ENCODE measurements at places on chromosomes 2 and 18.

DNA sequence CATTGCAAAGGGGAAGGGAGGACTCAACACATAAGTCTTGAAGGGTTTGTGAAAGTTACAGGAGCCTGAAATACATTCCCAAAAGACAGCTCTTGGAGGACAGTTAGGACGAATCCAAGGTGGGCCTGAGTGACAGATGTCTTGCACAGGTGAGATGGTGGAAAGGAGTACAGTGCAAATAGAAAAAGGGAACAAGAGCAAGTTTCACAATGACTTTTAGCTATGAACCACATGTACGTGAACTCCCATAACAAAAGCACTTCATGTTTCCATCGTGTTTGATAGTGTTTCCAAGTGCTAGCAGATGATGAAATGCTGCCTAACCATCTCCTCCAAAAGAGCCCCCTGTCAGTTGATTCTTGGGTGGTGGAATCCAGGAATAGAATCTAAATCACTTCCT is 1.8 kb downstream of the IL18RAP start:
- DNase-seq = no peak

DNA sequence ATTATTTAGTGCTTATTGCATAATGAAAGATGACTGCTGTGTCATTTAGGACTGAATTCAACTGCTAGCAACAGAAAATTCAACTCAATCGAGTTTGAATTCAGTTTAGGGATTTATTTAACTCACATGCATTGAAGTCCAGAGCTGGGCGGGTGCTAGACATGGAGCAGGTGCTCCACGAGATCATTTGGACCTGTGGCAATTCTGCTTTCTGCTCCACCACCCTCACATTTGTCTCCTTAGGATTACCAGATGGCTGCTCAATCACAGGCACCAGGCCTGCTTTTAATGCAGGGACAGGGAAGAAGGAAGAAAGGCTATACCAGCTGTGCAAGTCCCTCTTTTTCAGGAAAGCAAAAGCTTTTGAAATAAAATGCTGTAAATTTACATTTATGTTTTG is 572.9 kb upstream of the SLC8A1 start:
- DNase-seq = no peak

DNA sequence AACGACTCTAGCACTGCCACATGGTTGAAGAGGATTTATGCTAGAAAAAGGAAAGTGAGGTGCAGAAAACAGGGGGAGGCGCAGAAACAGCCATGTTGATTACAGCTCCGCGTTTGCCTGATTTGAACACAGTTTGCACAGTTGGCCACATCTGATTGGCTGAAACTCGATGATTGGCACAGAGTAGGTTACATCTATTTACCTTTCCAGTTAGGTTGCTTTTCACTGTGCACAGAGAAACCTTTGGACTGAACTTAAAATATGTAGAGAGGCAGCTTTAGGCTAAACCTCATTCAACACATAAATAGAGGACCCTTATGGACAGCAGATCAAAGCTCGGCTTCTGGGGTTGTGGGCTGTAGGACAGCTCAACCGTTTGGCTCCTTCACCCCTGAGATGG is 153.7 kb upstream of the APCDD1 start:
- DNase-seq = no peak

- no peak for DNase-seq
These were observed 891.6 kb upstream of the CRIM1 start for GRCh38 chr2:35463805-35464596.

DNA sequence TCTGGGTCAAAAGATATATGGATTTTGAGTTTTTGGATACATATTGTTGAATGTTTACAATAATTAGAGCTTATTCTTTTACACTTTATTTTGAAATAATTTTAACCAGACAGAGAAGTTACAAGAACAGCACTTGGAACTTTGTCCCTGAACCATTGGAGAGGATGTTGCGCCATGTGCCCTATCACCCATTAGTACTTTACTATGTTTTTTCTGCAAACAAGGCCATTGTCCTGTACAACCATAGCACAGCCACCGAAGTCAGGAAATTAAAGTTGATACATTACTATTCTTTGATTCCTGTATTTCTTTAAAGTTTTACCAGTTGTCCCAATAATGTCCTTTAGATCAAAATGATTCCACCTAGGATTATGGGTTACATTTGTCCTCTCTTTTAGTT is 188.8 kb downstream of the ACKR3 start:
- no peak for DNase-seq

GRCh38 chr18:10142496-10143160 is 228.8 kb downstream of the VAPA start:
- no peak for DNase-seq

GRCh38 chr18:24039671-24040070 is 25.1 kb downstream of the TTC39C start:
- no peak for DNase-seq

DNA sequence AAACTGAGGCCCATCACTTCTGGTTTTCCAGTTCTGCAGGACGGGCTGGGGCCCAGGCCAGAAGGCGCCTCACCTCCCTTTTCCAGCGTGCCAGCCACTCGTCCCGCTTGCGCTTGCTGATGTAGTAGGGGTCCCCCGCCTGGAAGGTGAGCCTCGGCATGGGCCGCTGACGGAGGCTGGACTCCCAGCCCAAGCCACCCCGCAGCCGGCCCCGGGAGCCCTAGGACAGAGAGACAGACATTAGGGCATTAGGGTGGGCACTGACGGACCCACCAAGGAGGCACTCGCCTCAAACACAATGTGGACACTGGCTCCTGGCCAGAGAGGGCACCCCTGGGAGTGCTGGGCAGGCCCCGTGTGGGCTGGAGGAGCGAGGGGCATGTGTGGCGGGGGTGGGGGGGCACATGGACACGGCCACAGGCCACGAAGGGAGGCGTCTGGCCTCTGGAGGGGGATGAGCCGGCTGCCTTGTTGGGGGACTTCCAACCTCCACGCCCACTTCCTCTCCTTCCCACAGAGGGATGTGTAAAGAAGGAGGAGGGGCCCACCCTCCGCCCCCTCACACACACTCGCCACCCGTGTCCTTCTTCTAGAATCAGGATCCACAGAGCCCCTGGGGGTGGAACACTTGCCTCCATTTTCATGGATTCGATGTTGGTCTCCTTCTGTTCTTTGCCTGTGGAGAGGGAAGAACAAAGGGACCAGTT is 66.7 kb downstream of the DNMT3A start:
- DNase-seq = peak; percentile 54

GRCh38 chr2:195501746-195502145 is 155.3 kb upstream of the SLC39A10 start:
- DNase-seq = no peak

- no peak for DNase-seq
These were observed 273.7 kb upstream of the KYNU start for GRCh38 chr2:142603759-142604158.

- no peak for DNase-seq
These were observed 28.1 kb upstream of the INPP4A start for GRCh38 chr2:98416383-98417159.

- DNase-seq = no peak
These were observed 81.0 kb downstream of the TAF4B start for GRCh38 chr18:26307161-26307773.

DNA sequence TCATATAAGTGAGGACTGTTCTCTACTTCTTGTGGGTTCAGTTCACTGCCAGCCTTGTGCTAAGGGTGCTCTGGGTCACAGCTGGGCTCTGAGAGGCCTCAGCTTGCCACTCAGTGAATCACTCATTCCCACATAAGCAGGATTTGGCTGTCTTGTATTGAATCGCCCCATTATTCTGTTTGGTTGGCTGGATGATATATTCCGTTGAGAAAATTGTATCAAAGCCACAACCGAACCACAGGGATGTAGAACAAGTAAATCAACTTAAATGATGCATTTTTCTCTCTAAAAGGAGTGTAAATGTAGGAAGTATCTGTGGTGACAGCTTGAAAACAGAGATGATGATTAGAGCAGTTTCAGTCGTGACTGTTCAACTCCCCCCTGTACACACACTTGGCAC is 39.6 kb downstream of the TTC39C start:
- DNase-seq = peak; percentile 11

DNA sequence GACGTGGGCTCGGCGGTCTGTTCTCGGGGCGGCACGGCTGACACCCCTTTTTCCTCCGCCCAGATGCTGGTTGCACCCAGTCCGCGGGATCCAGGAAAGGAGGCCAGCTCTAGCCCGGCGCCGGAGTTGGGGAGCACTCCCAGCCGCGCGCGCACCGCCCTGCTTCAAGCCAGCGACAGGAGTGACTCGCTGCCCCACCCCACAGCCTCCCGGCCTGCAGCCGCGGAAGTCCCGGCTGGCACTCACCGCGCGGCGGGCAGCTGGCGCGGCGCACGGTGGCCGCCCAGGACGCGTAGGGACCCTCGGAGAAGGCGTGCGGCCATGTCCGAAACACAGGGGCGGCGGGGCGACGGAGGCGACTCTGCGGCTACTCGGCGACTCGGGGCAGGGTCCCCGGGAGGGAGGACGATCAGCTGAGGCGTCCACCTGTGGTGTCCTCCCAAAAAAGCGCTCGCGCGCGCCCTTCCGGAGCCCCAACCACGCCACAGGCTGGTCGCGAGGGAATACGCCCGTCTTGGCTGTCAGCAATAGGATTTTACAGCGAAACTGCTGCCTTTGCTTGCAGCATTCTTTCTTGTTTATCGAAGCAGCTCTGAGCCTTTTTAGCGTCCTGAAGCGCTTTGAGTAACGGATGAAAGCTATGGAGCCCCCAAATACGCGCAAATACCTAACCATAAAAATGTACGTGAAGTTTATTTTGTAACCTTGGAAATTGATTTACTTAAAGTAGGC is at the start of gene ACADL:
Gene ACADL, minus strand, starts transcription at position 507 of the 732 bp plus-strand sequence. Its CDS starts 184 bp downstream, at position 323.
- no peak for DNase-seq

DNA sequence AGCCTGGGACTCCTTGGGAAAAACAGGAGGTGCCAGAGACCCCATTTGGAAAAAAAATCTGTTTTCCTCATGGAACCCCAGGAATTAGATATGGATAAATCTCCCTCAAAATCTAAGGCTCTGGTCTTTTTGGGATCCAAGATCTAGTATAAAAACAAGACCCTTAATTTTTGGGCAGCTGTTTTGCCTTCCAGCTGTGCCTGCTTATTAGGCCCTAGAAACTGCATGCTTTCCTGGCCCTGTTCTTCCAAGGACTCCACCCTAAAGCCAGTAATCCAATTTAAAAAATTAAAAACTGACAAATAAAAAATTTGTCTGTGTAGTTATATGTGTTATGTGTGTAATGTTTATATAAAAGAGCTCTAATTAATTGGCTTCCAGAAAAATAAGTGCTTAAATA is 274.6 kb downstream of the STK39 start:
- DNase-seq = no peak

DNA sequence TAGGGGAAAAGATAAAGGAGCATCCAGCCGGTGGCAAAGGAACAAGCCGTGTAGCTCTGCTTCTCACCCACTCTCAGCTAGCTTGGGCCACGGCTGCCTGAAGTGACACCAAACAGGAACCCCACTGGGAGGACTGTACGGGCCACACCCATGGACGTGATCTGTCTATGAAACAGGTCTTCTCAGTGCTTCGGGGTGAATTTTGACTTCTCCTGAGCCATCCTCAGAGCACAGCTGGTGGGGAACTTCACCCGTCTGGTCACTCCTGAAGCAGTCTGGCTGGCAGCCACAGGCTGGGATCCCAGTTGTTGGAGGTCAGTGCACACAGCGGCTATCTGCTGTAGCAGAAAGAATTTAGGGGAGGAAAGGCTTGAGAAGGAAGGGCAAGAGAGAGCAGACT is 223.8 kb downstream of the FAM210A start:
- no peak for DNase-seq

DNA sequence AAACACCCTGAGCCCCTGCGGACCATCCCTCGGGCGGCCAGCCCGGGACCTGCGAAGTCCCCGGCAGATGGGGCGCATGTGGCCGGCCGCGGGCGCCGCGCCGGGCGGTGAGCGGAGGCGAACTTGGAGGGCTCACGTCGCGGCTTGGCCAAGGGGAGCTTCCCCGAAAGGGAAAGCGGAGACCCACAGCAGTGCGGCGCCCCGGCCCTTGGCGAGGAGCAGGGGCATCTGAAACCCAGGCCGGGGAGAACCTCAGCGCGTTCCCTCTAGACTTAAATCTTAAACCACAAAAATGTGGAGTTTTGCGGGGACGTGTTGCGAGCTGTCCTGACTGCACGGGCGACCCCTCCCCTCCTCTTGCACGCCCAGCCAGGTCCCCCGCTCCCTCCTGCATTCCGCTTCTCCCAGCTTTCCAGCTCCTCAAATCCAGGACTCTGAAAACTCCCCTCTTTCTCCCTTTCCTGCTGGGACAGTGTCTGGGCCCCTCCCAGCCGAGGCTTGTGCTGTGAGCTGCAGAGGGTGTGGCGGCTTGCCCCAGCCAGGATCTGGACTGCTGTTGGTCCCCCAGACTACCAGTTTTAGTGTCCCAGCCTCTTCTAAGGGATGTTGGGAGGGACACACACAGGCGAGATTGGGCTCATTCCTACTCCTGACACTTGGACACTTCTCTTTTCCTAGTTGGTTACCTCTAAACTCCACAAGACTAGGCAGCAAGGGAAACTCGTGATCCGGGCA is 1.3 kb downstream of the FMNL2 start:
- no peak for DNase-seq

- no peak for DNase-seq
These were observed 48.3 kb upstream of the SEMA4C start for GRCh38 chr2:96918092-96918753.

- no peak for DNase-seq
These were observed 2.3 kb upstream of the CHN1 start for GRCh38 chr2:175007510-175007909.

GRCh38 chr2:128452024-128452411 is 133.3 kb upstream of the HS6ST1 start:
- no peak for DNase-seq

GRCh38 chr2:16273111-16273510 is 332.8 kb downstream of the MYCN start:
- DNase-seq = no peak

DNA sequence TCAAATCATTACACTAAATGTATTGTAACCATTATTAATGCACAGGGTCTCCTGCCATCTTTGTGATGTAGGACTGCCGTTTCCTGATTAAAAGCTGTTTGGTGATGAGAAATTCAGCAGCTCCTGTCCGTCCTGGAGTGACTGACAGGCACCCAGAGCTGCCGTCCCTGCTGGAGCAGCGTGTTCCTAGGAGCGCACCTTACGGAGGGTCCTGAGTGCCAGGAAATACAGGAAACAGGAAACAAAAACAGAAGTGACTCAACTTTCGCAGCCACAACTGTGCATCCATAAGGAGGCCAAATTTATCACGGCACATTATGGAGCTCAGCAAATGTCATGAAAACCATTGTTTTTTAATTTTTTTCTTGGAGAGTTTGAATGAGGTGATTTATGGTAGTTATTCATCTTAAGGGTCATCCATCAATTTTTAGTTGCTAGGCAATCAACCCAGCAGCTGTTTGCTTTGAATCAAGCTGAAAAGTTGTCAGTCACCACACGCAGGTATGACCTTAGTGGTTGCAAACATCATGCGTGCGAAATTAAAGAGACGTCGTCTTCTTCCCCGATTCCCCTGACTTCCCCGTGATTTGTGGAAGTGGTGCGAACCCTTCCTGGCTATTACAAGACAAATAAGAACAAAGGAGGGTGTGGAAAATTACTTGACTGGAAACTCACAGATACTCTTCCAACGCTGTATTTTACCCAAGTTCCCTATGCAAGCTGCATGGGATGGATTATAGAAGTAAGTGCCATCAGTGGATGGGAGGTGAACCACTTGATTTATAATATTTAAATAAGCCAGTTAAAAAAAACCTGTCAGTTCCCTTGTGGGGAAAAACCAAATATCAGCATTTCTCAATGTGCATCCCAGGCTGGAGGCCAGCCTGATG is 19.8 kb downstream of the TSHZ1 start:
- DNase-seq = no peak
